ENCODE measurements at places on chromosomes 11 and 22. TPM values are rescaled to one million over a fixed set of nuclear protein-coding genes. Genes with fewer than 3 reads are reported as not detected.

RAD9A gene
- 5.8 TPM for total RNA-seq

CCT8L2 gene
- not detected for total RNA-seq

ELF5 gene
- total RNA-seq = not detected

KIF18A gene
- total RNA-seq = 22.8 TPM

SGSM1 gene
- not detected for total RNA-seq

PNPLA3 gene
- total RNA-seq = 9.9 TPM

IL10RA gene
- total RNA-seq = not detected

GAB2 gene
- 16.4 TPM for total RNA-seq

APOA4 gene
- total RNA-seq = not detected

NUDT22 gene
- total RNA-seq = 66.0 TPM

VSIG10L2 gene
- not detected for total RNA-seq

DBX1 gene
- total RNA-seq = not detected

TMA7B gene
- not detected for total RNA-seq

ASCL2 gene
- not detected for total RNA-seq

OR51B2 gene
- not detected for total RNA-seq

KCNJ5 gene
- 0.17 TPM for total RNA-seq

CRYBB2 gene
- total RNA-seq = not detected

MS4A2 gene
- not detected for total RNA-seq

GPHA2 gene
- not detected for total RNA-seq

MS4A15 gene
- total RNA-seq = not detected

ART1 gene
- total RNA-seq = not detected

TRIM64 gene
- not detected for total RNA-seq

EMID1 gene
- not detected for total RNA-seq

PRAME gene
- total RNA-seq = not detected

RAB1B gene
- 130 TPM for total RNA-seq

DUSP8 gene
- 0.87 TPM for total RNA-seq
